ENCODE measurements at places on chromosomes 5 and 9. TPM values are rescaled to one million over a fixed set of nuclear protein-coding genes. Genes with fewer than 3 reads are reported as not detected.
A peak's percentile ranks its signal among the peaks of the same experiment; 100 is the strongest.

DNA sequence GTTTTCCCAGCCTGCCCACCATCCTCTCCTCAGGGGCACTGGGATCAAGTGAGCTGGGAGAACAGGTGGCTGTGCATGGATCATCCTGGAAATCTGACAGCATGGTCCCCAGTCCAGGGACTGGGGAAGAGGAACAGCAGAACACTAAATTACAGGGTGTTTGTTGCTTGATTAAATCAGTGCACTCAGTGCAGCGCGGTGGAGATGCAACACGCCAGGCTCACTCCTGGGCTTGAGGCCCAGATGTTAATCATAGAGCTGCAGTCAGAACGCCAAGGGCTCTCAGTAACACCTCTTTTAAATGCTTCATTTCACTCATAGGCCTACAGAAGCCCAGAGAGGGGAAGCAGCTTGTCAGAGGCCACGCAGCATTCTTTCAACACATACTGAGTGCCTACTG is 14.2 kb upstream of the LARP1 start:
- DNase-seq = no peak

Gene PDE8B
- total RNA-seq = 0.07 TPM

DNA sequence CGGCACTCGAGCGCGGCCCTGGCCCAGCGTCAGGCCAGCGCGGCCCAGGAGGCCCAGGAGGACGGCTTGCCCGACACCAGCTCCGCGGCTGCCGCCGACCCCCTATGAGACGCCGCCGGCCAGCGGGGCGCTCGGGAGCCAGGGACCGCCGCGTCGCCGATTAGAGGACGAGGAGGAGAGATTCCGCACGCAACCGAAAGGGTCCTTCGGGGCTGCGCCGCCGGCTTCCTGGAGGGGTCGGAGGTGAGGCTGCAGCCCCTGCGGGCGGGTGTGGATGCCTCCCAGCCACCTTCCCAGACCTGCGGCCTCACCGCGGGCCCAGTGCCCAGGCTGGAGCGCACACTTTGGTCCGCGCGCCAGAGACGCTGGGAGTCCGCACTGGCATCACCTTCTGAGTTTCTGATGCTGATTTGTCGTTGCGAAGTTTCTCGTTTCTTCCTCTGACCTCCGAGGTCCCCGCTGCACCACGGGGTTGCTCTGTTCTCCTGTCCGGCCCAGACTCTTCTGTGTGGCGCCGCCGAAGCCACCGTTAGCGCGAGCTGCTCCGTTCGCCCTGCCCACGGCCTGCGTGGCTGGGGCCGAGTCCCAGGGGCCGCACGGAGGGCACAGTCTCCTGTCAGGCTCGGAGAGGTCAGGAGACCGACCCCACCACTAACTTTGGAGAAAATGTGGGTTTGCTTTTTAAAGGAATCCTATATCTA is 42.6 kb upstream of the CACNA1B start:
- DNase-seq = no peak

Gene FAM221B
- total RNA-seq = not detected

Gene PTGES
- 1.0 TPM for total RNA-seq

- DNase-seq = peak; percentile 85
Measured at GRCh38 chr5:34436761-34437501, 219.2 kb upstream of the RAI14 start.

Gene TAF11L9
- not detected for total RNA-seq
